ENCODE measurements at places on chromosomes 11 and 22.

GRCh38 chr11:27514558-27514957 lies 8.0 kb upstream of the LIN7C start:
- DNase-seq: no peak

GRCh38 chr22:42202048-42202447 lies 68.4 kb downstream of the TCF20 start:
- DNase-seq: no peak

- DNase-seq: no peak
Observed at GRCh38 chr11:39683951-39684554, 1775.4 kb downstream of the LRRC4C start.

- DNase-seq: no peak
Observed at GRCh38 chr11:71342951-71343827, 90.8 kb upstream of the SHANK2 start.

DNA sequence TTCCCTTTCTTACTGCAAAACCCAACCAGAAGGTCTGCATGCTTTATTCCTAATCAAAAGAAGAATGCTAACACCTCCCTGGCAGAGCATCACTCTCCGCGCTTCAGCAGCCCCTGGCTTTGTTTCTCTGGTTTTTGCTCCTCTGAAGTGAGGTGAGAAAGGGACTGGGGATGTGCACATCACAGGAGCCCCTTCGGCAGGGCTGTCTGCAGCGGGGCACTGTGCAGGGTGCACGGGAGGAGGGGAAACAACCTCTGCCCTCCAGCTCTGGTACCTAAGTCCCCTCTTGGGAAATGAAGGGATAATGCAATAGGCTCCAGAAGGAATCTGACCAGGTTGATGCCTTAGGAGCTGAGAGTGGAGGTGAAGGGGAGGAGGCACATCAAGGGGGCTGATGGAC lies 312.7 kb downstream of the NTM start:
- no peak for DNase-seq

- DNase-seq: no peak
Observed at GRCh38 chr11:44986315-44986714, 35.6 kb upstream of the TP53I11 start.

- no peak for DNase-seq
Observed at GRCh38 chr22:46415776-46416519, 80.4 kb downstream of the TRMU start.
